Fibroblast of skin of back (primary cell): ENCODE measurements at places on chromosomes 16 and 17.

DNA sequence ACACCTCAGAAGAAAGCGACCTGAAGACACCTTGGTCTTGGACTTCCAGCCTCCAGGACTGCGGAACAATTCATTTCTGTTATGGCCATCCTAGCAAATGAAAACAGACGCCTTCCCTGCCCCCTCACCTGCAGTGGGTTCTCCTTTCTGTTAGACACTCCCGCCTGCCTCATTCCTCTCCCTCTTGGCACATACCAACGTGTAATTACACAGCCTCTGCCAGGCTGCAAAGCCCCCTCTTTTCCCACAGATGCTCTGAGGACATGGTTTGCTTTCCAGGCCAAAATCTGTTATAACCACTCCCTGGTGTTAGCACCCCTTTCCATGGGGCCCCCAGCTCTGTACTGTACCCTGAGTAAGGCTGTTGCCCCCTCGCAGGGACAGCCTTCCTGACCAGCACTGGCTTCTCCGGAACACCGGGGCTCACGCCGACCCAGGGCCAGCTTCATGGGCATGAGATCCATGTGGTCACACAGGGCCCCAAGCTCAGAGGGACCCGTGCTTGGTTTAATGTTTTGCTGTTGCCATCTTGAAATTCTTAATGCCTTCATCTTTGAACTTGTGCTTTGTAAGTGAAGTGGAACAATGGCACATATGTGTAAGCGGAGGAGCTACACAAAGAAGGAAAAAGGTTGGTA, 64.1 kb downstream of the SDK2 start:
- no peak for DNase-seq

- no peak for DNase-seq
Observed at GRCh38 chr17:21152731-21153130, 26.0 kb downstream of the DHRS7B start.

DNA sequence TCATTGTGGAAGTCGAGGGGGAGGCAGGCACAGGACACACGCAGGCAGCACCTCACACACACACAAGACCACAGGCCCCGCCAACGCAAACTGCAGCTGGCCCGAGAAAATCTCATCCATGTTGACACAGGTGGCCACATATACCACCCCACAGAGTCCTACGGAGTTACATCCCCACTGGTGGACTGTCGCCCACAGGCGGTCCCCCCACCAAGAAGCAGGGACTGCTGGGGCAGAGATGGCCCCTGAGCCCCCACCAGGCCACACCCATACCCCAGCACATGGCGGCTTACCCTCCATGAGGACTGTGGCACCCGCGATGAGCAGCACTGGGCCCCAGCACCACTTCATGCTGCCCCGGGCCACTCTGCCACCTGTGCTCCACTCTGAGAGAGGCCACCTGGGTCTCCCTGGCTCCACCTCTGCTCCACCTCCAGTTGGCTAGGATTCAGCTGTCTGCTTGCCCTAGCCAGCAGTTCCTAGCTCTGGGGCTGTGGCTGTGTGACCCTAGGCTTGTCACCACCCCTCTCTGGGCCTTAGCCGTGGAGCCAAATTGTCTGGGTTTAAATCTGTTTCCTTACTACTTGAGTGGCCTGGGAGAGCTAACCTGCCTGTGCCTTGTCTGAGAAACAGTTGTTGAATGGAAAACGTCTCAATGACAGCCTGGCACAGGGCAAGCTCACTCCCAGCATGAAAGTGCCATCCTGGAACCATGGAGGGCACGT, at the start of gene PRSS53:
TSS of gene PRSS53 (minus strand) at position 485 of the 725 bp plus-strand sequence. CDS start at position 351, 134 bp downstream.
- DNase-seq, result no peak

GRCh38 chr17:79915850-79916430, 76.7 kb upstream of the CBX4 start:
- DNase-seq, result peak; percentile 18

DNA sequence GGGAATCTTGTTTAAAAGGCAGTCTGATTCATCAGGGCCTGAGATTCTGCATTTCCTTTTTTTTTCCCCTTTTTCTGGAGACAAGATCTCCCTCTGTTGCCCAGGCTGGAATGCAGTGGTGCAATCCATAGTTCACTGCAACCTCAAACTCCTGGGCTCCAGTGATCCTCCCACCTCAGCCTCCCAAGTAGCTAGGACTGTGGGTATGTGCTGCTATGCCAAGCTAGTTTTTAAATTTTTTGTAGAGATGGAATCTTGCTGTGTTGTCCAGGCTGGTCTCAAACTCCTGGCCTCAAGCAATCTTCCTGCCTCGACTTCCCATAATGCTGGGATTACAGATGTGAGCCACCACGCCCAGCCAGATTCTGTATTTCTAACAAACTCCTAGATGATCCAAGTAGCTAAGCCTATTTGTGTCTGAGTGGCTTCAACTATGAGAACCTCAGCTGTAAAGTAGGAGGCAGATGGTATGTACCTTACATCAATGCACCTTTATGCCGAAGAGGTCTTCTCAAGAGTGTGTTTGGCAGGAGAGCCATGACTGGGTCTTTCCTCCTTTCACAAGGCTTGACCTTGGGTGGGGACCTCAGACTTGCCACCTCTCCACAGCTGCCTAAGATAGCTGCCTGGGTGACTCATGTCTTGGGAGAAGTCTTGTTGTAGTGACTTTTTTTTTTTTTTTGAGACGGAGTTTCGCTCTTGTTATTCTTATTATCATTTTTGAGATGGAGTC, 10.9 kb downstream of the LDAF1 start:
- DNase-seq, result peak; percentile 63

DNA sequence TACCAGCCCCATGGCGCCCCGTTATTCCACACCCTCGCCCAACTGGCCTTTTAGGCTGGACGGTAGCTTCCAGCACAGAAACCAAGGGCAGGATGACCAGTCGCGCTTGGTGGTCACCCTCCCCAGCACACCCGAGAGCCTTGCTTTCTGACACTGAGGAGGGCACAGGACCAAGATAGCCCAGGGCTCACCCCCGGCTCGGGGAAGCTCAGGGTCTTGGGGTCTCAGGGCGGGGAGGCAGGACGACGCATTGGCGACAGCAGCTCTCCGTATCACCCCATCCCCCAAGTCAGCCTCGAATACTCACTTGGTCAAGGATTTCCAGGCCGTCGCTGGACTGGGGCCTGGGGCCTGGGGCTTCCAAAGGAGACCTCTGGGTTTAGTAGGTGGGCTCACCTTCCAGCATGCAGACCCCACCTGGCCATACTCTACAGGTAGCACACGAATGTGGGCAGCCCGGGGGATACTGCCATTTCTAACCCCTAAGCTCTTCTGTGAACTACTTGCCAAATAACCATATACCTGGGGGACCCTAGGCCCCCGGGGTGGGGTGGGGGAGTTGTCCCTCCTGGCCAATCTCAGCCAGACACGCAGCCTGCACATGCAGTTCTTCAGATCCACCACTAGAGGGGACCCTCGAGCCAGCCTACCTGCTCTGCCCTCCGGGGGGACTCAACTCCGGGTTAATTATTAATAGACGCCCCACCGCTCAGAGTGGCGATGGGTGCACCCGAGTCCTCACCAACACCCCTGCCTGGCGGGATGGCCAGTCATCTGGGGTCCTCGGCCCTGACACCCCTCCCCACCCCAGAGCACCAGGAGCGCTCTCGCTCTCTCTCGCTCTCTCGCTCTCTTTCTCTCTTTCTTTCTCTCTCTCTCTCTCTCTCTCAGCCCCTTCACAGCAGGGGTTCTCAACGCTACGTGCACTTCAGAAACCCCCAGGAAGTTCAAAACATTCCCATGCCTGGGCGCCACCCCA, 30.0 kb downstream of the TBC1D16 start:
- no peak for DNase-seq

GRCh38 chr17:33628500-33629346, 335.6 kb upstream of the ASIC2 start:
- DNase-seq, result no peak

DNA sequence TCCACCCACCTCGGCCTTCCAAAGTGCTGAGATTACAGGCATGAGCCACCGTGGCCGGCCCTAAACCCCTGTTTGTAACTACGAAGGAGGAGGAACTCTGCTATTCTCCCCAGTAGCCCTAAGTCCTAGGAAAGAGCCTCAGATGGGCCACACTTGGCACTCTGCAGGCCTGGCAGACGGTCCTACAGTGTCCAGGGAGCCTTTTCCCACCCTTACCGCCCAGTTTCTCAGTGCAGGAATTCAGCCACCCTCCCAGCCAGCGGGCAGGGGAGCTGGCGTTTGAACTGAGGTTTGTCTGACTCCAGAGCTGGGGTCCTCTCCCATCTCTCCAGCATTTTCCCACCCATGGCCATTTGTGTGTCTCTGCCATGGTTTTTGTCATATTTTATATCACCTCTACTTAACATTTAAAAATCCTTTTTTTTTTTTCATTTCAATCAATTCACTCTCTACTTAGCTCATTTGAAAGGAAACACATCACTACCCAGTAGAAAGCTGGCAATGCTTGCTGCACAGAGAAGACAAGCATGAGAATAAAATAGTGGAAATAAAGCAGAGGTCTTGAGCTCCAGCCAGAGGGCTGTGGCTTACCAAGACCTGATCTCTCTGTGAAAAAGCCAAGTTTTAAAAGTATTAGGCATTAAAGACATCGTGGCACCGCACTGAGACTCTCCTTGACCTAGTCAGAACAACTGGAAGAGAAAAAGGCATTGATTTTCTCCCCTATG, 34.9 kb downstream of the BCO1 start:
- no peak for DNase-seq

DNA sequence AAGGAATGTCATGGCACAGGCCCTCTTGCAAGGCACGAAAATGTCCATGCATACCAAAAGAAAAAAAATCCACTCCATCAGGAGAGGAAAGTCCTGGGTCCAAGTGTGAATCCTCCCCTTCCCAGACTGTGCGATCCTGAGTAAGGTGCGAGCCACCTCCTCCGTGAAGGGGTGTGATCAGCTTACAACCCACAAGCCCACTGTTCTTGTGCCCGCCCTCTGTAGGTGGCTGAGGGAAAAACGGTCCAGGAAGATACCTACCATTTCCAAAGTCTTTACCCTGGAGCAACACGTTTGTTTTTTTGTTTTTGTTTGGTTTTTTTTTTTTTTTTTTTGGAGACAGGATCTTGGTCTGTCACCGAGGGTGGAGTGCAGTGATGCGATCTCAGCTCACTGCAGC, 116.5 kb downstream of the ZNF423 start:
- DNase-seq, result no peak

DNA sequence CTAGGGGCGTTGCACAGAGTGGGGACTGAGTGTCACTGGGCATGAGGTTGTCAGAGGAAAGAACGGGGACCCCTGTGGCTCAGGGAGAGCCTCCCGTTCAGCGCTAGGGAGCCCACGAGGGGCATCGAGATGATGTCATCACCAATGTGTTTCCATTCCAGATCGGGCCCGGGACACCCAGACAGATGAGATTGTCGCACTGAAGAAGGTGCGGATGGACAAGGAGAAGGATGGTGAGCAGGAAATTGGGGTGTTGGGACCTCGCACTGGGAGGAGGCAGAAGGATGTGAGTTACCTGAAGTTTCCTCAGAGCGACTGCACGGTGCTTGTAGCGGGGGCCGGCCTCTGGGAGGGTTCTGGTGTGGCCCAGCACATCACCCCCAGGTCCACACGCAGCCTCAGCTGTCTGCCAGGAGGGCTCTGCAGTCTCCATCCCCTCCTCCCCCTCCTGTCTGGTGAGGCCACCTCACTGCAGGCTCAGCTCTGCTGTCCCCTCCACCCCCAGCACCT, 4.0 kb downstream of the CDK10 start:
- DNase-seq, result no peak

DNA sequence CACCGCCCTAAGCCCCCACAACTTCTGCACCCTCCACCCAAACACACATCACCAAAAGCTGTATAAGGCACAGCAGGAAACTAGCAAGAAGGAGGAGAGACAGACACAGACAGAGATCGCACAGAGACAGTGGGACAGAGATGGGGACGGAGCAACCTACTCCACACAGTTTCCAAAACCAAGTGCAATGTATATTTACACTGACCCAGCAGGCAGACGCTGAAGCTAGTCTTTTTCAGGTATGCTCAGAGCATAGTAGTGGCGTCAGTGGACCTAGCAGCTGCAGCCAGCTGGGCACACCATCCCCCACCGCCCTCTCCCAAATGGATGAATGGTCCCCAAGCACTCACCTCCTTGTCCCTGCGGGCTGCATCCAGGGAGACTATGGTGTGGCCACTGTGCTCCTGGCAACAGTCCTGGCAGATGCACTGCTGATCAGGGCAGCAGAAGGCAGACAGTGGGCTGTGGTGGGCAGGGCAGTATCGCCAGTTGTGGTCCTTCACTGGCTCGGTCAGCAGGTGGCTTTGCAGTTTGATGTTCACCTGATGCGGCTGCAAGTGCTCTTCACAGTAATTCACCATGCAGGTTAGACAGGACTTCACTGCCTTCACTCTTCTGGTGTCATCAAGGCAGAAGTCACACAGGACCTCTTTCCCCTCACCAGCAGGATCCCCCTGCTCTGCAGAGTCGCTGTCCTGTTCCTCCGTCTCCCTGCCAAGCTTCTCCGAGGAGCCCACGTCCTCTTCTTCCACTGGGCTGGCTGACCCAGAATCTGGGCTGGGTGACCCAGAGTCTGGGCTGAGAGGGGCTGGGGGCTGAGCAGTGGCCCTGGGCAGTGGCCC, 31.5 kb upstream of the FBXW10B start:
- no peak for DNase-seq

DNA sequence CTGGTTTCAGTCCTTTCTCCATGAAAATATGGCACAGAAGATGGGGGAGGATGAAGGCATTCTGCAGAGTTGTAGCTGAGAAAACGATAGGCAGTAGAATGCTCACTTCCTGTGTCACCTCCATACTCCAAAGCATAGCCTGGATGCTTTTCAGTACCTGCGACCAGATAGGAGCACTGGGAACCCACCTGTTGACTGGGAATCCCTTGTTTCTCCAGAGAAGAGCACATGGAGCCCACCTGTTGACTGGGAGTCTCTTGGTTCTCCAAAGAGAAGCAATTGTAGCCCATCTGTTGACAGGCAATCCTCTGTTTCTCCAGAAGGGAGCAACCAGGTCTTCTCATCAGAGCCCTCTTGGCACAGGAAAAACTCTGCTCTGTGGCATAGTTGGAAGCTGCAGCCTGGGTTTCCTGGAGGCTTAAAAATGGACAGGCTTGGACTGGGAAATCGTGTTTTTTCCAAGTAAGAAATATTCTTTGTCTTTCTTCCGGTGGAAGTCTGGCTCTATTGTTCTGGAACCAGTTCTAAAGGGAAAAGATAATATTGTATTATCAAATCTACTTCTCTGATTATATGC, 13.2 kb downstream of the TERF2IP start:
- DNase-seq, result no peak

DNA sequence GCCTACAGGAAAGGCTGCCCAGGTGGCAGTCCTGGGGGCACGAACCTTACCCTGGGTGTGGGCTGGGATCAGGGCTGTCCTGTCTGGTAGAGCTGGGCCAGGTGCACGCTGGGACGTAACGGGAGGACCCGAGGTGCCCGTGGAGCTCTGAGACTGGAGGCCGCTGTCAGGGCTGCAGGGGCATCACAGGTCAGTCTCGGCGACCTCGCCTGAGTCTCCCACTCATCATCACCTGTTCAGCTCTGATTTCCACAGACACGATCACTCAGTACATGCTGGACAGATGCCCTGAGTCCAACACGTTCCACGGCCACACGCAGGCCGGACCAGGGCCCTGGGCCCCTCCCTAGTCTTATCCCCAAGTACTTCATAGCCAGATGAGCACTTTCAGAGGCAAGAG, 4.7 kb upstream of the CD300C start:
- no peak for DNase-seq
